ENCODE measurements at places on chromosomes 12 and 14.

GRCh38 chr14:61564618-61565091, 130.7 kb upstream of the HIF1A start:
- H3K4me3 ChIP-seq, result no peak overlapping the region
- H3K4me1 ChIP-seq, result peaks cover 4% of the 10 kb centered on the region
- no peak for DNase-seq
- no peaks in the 10 kb centered on the region for H3K36me3 ChIP-seq
- H3K27ac ChIP-seq, result no peak overlapping the region
- H3K27me3 ChIP-seq, result no peaks in the 10 kb centered on the region

DNA sequence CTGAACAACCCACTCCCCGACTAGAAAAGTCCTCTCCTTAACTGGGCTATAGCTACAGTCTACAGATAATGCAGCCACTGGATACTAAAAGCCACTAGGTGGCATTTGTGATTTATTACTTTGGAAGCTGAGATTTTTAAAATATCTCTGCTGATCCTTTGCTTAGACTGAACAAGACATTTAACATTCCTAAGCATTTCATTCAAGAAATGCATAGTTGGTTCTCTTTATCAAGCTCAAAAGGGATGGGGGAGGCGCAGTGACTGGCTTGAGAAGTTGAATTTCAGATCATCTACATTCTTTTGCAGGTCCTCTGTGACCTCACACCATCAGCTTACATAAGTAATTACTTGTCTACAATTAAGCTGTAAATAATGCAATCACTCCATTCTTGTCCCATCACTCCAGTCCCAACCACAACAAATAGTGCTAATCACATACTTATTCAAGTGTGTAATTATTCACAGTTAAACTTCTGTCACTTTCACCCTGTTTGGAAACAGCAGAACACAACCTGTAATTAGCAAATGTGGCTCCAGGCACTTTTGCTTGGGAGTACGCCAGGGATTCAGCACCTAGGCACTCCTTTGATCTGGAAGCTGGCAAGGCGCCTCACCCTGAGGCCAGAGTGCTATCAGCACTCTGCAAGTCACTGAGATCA, 203.6 kb downstream of the NOVA1 start:
- no peaks in the 10 kb centered on the region for H3K36me3 ChIP-seq
- no peaks in the 10 kb centered on the region for H3K4me1 ChIP-seq
- no peaks in the 10 kb centered on the region for H3K27me3 ChIP-seq
- H3K4me3 ChIP-seq, result no peak overlapping the region
- DNase-seq, result no peak

GRCh38 chr12:89334548-89335169, 17.6 kb downstream of the DUSP6 start:
- no peak overlapping the region for H3K4me3 ChIP-seq
- H3K36me3 ChIP-seq, result no peaks in the 10 kb centered on the region
- DNase-seq, result no peak
- H3K27ac ChIP-seq, result no peak overlapping the region

- no peak for DNase-seq
- H3K4me3 ChIP-seq, result no peak overlapping the region
- H3K27ac ChIP-seq, result no peak overlapping the region
- no peaks in the 10 kb centered on the region for H3K27me3 ChIP-seq
- no peaks in the 10 kb centered on the region for H3K36me3 ChIP-seq
Measured at GRCh38 chr14:41062826-41063225, 543.9 kb upstream of the LRFN5 start.

DNA sequence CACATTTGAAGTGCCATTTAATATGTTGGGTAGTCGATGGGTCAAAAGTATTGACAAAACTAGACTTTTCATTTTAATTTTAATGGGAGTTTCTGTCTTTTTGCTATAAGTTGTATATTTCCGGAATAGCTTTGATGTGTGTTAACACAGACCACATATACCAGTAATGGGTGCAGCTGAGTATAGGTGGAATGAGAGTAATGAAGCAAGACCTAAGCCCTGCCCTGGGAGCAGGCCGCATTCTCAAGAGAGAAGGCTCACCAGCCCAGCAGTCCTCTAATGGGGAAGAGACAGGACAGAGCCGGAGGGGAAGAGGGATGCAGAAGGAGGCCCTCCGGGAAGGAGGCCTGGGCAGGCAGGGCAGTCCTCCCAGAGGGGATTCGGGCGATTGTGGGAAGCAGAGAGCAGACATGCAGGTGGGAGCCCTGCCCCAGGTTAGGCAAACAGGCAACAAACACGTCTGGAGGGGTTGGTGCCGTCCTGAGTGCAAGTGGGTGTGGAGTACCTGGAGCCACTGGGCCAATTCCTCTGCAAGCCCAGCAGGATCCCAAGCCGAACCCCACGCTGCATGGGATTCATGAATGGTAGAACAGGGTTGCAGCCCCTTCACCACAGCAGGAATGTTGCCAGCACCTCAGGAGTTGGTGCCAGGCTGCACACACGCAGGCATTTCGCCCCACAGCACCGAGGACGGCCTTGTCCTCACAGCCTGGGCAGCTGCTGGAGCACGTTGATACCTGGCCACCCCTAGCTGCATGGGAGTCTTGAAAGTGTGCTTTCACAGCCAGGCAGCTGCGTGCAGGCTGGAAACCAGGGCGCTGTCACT, 7.8 kb downstream of the CKB start:
- H3K4me1 ChIP-seq, result peaks cover 19% of the 10 kb centered on the region
- H3K4me3 ChIP-seq, result no peak overlapping the region
- H3K27ac ChIP-seq, result peak overlapping the region; percentile 25
- H3K27me3 ChIP-seq, result no peaks in the 10 kb centered on the region
- DNase-seq, result no peak

GRCh38 chr12:1611803-1612572, 17.0 kb upstream of the WNT5B start:
- peak overlapping the region; percentile 11 for H3K27ac ChIP-seq
- H3K27me3 ChIP-seq, result no peaks in the 10 kb centered on the region
- H3K4me1 ChIP-seq, result no peaks in the 10 kb centered on the region
- no peak overlapping the region for H3K4me3 ChIP-seq
- no peak for DNase-seq
- no peaks in the 10 kb centered on the region for H3K36me3 ChIP-seq

- no peaks in the 10 kb centered on the region for H3K36me3 ChIP-seq
- H3K4me3 ChIP-seq, result no peak overlapping the region
- no peaks in the 10 kb centered on the region for H3K27me3 ChIP-seq
- H3K4me1 ChIP-seq, result peaks cover 23% of the 10 kb centered on the region
- H3K27ac ChIP-seq, result peak overlapping the region; percentile 80
Measured at GRCh38 chr14:35336494-35337268, 44.5 kb downstream of the PSMA6 start.

DNA sequence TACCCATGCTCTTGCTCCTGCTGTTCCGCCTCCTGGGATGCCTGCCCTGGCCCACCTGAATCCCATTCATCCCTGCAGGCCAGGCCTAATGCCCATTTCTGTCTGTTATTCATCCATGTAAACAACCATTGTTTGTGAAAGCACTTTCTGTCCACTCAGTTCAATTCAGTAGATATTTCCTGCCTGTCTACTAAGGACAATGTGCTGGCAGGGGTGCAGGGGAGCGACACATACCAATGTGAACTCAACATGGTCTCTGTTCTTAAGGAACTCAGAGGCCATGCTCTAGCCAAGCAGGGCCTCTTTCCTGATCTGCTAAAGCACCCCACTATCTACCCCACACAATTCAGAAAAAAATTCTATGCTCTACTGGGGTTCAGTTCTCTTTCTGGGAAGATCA, 88.5 kb upstream of the ZFP36L1 start:
- no peaks in the 10 kb centered on the region for H3K4me1 ChIP-seq
- no peaks in the 10 kb centered on the region for H3K27me3 ChIP-seq
- no peak for DNase-seq
- H3K4me3 ChIP-seq, result no peak overlapping the region
- H3K27ac ChIP-seq, result peak overlapping the region; percentile 27

DNA sequence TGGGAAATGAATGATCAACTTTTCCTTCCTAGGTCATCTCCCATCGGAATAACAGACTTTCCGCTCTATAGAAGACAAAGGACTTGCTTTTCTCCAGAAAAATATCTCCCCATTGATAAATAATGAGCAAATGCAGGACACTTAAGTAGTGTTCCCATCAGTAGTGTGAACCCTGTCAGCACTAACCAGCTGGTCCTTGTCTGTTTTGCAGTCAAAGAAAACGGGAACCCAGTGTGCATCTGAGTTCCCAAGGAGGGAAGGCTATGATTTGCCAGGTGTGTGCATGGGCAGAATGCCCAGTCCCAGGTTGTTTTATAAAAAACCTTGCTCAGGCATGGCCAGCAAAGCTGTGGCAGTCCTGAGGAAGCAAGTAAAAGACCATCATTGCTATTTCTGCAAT, 256.5 kb upstream of the HMGA2 start:
- H3K27ac ChIP-seq, result no peak overlapping the region
- H3K4me1 ChIP-seq, result no peaks in the 10 kb centered on the region
- no peak for DNase-seq
- no peak overlapping the region for H3K4me3 ChIP-seq
- no peaks in the 10 kb centered on the region for H3K27me3 ChIP-seq
- no peaks in the 10 kb centered on the region for H3K36me3 ChIP-seq

All from ascending aorta (tissue), 2 donors.